Stimulated activated CD4-positive, alpha-beta T cell treated with anti-CD3 and anti-CD28 coated beads, Interleukin-12 subunit alpha, Interleukin-12 subunit beta, amount 100 ng/mL, for 48 hours (primary cell): ENCODE measurements at places on chromosomes 12 and 14.

- no peak for DNase-seq
Measured at GRCh38 chr14:74980398-74980730, 22.4 kb upstream of the EIF2B2 start.

DNA sequence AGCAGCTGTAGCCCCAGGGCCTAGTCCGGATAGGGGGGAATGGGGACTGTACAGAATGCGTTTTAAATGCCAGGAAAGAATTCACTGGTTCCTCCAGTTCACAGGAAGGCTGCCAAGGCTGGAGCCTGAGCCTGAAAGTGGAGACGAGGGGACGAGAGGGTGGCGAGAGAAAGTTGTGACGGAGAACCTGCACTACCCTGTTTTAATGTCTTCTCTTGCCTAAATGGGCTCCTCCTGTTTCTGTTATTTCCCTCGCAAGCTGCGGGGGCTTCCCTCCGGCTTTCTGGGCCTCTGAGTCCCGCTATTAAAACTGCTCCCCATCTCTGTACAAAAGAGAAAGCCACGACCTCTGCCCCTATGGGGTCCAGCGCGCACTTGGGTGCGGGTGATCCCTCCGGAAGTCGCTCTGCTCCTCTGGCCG, 4.5 kb downstream of the C1QL4 start:
- DNase-seq = no peak

DNA sequence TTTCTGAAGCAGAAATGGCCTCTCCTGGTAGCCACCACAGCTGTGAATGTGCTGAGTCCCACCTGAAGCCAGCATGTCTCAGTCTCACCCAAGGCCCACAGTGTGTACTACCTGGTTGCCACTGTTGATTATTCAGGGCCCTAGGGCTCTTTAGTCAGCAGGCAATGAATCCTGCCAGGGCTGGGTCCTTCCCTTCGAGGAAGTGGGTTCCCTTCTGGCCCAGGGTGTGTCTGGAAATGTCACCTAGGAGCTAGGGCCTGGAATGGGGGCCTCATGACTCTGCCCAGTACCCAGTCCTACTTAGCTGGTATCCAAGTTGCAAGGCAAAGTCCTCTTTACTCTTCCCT, 207.4 kb downstream of the SYNE2 start:
- no peak for DNase-seq

DNA sequence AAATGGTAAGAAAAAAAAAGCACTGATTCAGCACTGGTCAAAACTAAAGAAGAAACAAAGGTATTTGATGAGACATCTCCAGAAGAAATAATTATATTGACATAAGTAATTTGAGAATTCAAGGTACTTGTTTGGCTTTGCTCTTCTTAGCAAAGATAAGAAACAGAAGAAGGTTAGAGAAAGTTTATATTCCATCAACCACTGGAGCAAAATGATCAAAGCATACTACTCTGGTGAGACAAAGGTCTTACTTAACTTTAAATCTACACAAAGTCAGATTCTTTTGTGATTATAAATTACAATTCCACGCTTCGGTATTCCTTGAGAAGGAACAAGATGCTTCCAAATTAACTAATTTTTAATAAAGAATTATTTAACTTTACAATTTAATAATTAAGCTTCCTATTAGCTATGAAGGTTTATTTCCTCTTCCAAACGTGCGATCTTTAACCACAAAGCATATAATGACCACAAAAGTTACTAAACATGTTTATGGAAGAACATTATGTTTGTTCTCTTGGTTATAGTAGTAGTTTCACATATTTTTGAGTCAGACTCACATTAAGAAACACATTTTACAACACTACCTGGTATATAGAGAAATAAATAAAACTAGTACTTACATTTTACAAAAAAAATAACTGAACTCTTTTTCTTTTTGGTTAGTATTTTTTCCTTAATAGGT, 53.4 kb downstream of the METTL25 start:
- DNase-seq = no peak

- DNase-seq = no peak
Measured at GRCh38 chr14:56129933-56130332, 11.7 kb downstream of the PELI2 start.

GRCh38 chr14:64475585-64476273, 10.4 kb downstream of the AKAP5 start:
- DNase-seq = no peak

DNA sequence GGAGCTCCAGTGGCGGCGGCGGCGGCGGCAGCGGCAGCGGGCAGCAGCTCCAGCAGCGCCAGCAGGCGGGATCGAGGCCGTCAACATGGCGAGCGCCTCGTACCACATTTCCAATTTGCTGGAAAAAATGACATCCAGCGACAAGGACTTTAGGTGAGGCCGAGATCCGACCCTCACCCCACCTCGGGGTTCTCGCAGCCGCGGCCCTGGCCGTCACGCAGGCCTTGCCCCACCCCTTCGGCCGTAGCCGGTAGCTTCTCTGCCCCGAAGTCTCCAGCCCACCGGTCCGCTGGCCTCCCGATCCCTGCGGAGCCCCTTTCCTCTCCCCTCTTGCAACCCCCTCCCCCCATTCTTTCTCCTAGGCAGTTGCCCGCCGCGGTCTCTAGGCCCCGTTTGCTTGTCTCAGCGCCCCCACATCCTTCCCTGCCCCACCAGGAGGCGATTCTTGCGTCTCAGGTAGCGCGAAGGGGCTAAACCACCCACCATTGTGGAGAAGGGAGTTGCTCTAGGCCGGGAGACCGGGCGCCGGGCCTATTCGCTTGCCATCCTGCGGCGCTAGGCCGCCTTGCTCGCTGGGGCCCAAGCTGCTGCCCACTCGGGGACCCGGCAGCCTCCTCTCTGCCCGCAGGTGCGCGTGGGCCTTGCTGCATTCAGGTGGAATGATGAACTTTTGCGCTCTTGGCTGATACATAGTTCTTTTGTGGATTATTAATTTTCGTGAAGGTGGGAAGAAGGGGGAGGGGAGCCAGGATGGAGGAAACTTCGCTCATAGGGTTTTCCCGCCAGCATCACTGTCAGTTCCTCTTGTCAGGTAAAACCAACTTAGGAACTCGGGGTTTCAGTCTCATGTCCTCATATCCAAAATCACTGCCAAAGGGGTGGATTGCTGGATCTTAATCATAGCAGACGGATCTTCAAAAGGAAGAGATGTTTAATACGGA, 745 bp downstream of the CAND1 start:
- peak; percentile 21 for DNase-seq

DNA sequence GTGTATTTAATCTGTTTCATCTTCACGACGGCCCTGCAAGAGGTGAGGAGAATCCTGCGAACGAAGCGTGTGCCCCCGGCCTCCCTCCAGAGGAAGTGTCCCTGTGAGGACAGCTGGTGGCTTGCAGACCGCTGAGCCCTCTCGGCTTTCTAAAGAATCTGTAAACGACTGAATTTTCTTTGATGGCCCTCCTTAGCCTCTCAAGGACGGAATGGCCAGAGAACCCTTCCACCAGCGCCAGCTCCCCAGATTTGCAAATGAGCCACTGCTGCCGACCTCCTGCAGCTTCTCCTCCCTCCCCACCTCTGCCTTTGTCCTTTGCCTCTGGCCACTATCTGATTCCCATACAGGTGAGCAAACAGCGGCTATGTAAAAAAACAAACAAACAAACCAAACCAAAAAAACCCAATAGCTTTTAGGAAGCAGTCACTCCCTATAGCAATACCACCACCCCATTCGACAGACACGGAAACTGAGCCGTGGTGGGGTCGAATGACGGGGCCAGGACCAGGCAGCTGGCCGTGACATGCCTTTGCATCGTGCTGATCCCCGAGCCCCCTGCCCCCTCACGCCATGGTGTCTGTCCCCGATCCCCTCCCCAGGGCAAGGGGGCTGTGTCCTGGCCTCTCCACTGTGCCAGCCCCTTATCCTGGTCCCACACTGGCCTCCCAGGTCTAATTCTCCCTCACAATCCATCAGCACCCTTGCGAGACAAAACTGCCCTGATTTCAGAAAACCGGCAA, 23.6 kb downstream of the RFLNA start:
- no peak for DNase-seq

GRCh38 chr12:21775133-21775820, 771 bp upstream of the KCNJ8 start:
- no peak for DNase-seq

GRCh38 chr12:79547735-79548609, 142.8 kb downstream of the PAWR start:
- DNase-seq = no peak

DNA sequence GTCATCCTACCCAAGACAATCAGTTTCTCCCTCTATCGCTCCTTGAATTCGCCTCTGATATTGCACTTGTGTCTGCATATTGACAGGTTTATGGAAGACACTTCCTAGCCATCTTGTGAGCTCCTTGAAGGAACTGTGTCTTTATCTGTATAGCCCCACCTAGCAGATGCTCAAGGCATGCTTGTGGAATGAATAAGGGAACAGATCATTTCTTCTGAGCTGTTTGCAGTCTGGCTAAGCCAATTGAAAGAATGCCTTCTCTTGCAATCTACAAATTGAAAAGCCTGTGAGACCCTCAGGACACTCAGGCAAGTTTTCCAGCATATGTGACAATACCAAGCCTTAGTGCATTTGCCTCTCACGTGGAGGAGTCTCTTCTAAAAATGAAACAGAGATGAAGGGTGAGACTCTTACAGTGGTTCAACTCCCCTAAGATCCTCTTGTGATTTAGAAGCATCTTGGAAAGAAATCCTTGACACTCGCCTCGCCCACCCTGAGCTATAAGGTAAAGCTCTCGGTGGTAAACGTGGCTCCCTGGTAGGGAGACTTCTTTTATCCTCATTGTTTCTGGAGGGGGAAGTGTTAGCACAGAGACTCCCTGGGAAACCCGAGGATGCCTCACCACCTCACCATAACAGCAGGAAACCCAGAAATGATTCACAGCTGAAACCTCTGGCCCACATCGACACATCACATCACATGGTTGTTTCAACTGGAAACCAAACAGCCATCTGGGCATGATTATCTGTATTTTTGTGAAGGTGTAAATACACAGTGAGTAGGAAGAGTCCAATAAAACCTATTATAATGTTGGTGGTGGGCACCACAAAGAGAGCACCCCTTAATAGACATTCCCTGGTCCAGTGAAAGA, 112.3 kb upstream of the BCL2L14 start:
- peak; percentile 57 for DNase-seq

DNA sequence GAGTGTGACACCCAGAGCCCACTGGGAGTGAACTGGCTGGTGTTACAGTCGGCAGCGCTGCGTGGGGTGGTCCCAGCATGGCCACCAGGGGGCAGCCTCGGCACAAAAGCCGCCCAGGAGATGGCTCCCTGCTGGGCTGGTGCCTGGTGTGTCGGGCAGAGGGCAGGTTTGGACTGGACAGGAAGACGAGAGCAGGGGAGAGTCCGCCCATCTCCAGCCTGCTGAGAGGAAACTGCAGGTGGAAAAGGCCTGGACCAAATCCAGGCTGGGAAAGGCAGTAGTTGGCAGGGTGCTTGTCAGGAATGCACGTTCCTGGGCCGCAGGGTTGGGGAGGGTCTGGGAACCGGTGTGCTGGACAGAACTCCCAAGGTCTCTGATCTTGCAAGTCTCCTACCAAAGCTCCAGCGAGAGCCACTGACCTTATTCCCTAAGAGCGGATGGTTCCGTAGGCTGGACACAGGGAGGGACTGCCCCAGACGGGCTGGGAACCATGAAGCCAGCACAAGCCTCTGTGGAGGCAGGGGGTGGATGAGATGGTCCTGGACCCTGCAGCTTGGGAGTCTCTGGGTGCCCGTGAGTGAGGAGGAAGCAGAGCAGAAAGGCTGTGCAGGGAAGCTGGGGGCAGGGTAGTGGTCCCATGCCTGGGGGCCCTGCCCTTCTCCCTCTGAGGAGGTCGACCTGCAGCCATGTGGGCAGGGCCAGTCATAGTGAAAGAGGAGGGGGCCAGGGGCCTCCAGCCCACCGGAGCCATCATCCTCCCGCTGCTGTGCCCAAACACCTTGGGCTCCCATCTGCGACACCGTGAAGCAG, 1.8 kb downstream of the AHNAK2 start:
- peak; percentile 74 for DNase-seq

GRCh38 chr12:57005980-57006808, at the start of gene ZBTB39:
Gene ZBTB39, minus strand, starts transcription at chr12:57006546. Its CDS starts 1,629 bp downstream, at chr12:57004917.
- peak; percentile 31 for DNase-seq

GRCh38 chr12:97713270-97713669, 250.7 kb downstream of the RMST start:
- no peak for DNase-seq

- no peak for DNase-seq
Measured at GRCh38 chr12:122882908-122883558, 12.9 kb downstream of the VPS37B start.

- no peak for DNase-seq
Measured at GRCh38 chr12:18422871-18423270, 161.6 kb downstream of the PIK3C2G start.

DNA sequence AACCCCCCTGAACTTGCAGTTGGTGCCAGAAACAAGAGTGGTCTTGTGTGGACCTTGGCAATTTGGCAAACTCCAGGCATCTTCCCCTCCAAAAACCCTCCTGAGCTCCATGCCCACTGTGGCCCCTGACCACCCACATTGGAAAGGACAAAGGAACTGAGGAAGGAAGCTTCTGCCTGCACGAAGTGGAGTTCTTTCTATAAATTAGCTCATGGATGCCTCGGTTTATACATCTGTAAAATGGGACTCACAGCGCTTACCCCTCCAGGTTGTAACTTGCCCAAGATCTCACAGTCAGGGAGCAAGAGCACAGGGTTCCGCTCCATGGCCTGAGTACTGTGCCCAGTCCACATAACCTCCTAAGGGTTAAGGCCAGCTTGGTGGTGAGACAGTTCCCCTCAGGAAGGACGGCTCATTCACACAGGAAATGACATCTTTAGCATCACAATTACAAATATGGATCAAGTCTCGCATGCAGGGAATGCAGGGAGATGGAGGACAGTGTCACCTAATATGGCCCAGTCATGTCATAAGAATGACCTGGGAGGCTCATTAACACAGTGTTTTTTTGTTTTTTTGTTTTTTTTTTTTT, 66.6 kb downstream of the CLMN start:
- DNase-seq = no peak

DNA sequence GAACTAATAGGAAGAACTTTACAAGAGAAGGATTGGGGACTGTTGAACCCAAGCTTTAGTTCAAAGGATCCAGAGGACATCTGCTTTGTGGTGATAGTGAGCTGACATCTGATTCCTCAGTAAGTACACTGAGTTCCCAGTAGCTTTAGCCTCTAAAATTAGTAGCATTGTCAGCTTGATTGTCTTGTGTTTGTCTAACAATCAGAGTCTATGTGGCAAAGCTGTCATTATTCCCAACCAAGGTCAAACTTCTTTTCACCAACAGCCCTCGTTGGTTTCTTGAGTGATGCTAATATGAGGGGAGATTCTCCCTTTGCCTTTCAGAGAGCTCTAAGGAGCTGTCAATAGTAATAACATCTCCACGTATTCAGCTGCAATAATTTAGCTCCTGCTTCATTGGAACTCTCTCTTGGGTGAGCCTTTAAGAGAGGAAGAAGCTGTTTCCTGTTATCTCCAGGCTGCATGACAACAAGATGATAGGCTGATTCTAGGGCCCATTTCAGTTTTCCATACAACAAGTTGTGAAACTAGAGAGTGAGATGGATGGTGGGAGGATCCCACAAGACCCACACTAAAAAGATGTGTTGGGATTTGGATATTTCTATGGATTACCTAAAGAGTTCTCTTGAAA, 46.7 kb downstream of the TGFB3 start:
- no peak for DNase-seq

- DNase-seq = no peak
Measured at GRCh38 chr14:79337761-79338160, 873.5 kb downstream of the DIO2 start.

- DNase-seq = no peak
Measured at GRCh38 chr12:96121271-96121711, 72.9 kb upstream of the ELK3 start.
